ENCODE measurements at places on chromosomes 4 and X. TPM values are rescaled to one million over a fixed set of nuclear protein-coding genes. Genes with fewer than 3 reads are reported as not detected.

GPRASP3 gene
- 3.4 TPM for total RNA-seq

- H3K36me3 ChIP-seq, result peaks cover 5% of the 10 kb centered on the region
- H3K4me1 ChIP-seq, result peaks cover 39% of the 10 kb centered on the region
- DNase-seq, result no peak
- H3K4me3 ChIP-seq, result peak overlapping the region; percentile 87
These were observed 772 bp downstream of the CYP4V2 start for GRCh38 chr4:186192066-186192612.

GRCh38 chrX:128717635-128718578 is 665.7 kb upstream of the ACTRT1 start:
- DNase-seq, result no peak
- H3K27me3 ChIP-seq, result no peaks in the 10 kb centered on the region
- no peaks in the 10 kb centered on the region for H3K36me3 ChIP-seq

- no peak for DNase-seq
- H3K4me3 ChIP-seq, result no peak overlapping the region
These were observed 51.2 kb upstream of the SHISA3 start for GRCh38 chr4:42345962-42346544.

NPY5R gene
- total RNA-seq, result 6.4 TPM

- H3K4me3 ChIP-seq, result peak overlapping the region; percentile 96
- peak; percentile 95 for DNase-seq
- peak overlapping the region; percentile 94 for H3K27ac ChIP-seq
- H3K27me3 ChIP-seq, result no peaks in the 10 kb centered on the region
- peaks cover 37% of the 10 kb centered on the region for H3K4me1 ChIP-seq
These were observed 1.1 kb downstream of the FBXW7 start for GRCh38 chr4:152534541-152535359.

DNA sequence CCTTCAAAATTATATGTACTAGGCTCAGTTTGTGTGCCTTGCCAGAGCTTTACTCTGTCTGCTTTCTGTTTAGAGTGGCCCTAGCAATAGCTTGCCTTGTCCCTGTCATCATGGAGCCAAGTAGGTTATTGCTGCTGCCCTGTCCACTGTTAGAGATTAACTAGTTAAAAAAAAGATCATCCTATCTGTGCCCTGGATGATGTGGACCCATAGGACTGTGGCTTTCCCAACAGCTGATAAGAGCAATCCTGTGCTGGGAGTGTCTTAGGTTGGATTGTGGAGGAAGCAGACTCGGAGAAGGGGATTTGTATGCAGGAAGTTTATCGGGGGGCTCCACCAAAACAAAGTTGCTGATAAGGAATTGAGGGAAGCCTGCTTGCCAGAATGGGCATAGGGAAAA is 23.8 kb downstream of the PPP1R2C start:
- no peak overlapping the region for H3K27ac ChIP-seq
- no peaks in the 10 kb centered on the region for H3K36me3 ChIP-seq
- no peaks in the 10 kb centered on the region for H3K4me1 ChIP-seq

SPATA18 gene
- 1.1 TPM for total RNA-seq

- H3K36me3 ChIP-seq, result no peaks in the 10 kb centered on the region
- H3K4me3 ChIP-seq, result no peak overlapping the region
- no peak for DNase-seq
These were observed 10.4 kb downstream of the MAD2L1 start for GRCh38 chr4:120056246-120056645.

DNA sequence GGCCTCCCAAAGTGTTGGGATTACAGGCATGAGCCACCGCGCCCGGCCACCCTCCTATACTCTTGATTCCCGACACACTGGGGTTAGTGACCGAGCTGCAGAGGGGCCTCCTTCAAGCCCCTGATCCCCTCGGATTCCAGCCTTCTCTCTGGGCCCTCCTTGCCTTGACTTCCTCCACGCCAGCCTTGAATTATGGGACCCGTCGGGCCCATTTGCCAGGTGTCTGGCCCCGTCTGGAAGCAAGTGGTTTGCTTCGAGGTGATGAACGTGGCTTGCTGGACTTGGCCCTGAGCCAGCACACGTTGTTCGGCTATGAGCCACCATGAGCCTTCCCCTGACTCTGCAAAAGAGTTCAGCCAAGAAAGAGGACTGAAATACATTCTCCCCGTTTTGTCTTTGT is 37.4 kb upstream of the GRPEL1 start:
- no peak for DNase-seq
- H3K4me3 ChIP-seq, result no peak overlapping the region
- no peaks in the 10 kb centered on the region for H3K27me3 ChIP-seq
- H3K4me1 ChIP-seq, result peaks cover 27% of the 10 kb centered on the region
- no peak overlapping the region for H3K27ac ChIP-seq
- H3K36me3 ChIP-seq, result no peaks in the 10 kb centered on the region

SULT1B1 gene
- total RNA-seq, result 33.4 TPM

- H3K27me3 ChIP-seq, result no peaks in the 10 kb centered on the region
- no peak for DNase-seq
- no peaks in the 10 kb centered on the region for H3K36me3 ChIP-seq
- no peaks in the 10 kb centered on the region for H3K4me1 ChIP-seq
- H3K4me3 ChIP-seq, result no peak overlapping the region
- H3K27ac ChIP-seq, result no peak overlapping the region
These were observed 145.1 kb upstream of the ARHGEF9 start for GRCh38 chrX:63930140-63930539.

DNA sequence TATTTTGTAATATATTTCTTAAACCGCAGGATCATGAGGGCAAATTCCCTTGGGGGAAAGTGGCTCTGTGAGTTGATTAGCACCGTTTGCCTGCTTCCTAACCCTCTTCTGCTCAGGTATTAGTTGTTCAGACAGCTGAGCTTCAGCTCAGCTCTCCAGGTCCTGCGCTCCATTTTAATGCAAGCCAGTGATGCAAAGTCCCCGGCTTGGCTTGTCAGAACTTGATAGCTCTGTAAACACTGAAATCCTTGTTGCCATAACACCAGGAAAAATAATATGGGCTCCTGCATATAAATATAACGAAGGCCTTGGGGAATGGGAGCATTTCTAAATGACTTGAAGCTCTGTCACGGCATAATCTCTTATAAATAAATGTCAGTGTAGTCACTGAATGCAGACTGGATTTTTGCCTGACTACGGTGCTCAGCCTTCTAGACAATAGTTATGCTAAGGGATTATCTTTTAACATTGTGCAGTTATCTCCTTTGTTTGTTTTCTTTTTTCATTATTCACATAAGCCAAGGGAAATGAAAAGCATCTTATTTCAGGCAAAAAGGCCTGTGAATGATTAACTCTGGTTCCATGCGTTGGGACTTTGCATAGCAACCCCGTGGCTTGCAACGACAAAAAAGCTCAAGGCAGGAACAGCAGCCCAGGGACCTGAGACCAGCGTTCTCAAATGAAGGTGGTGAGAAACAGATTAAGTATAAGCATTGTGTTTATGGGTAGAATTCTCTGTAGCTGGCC is 253.2 kb downstream of the SPRY1 start:
- no peak overlapping the region for H3K4me3 ChIP-seq
- H3K36me3 ChIP-seq, result no peaks in the 10 kb centered on the region
- no peaks in the 10 kb centered on the region for H3K4me1 ChIP-seq
- H3K27ac ChIP-seq, result no peak overlapping the region
- H3K27me3 ChIP-seq, result no peaks in the 10 kb centered on the region

DNA sequence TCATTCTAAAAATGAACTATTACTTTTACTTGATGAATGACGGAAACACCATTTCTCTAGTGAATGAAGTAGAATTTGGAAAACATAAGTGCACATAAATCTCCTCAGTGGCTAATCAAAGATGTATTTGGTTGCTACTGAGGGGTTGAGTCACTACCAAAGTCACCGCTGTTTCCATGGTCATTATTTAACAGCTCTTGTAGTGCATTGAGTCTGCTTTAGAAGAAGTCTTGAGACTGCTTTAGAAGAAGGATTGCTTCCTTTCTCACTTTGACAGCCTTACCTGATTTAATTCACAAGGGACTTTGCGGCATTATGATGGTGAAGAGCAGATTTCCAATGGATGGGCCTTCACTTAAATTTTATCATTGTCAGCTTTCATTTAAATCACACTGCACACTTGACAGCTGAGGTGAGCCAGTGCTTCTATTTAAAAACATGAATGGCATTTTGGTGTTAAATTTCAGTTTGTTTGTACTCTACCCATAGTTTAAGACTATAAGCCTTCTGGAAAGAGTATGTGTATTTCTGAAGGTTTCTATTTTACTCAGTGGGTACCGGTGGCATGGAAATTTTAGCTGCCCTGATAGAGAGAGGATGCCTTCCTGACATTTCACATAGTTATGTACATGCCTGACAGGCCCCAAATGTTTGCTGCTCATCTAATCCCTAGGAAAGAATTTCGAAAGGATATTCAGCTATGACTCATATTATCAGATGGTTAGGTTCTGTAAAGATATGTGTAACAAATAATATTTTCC is 9.5 kb downstream of the ASB5 start:
- H3K27ac ChIP-seq, result no peak overlapping the region
- H3K27me3 ChIP-seq, result no peaks in the 10 kb centered on the region
- no peak overlapping the region for H3K4me3 ChIP-seq
- no peak for DNase-seq

- H3K4me3 ChIP-seq, result no peak overlapping the region
- no peak for DNase-seq
- no peaks in the 10 kb centered on the region for H3K36me3 ChIP-seq
- no peaks in the 10 kb centered on the region for H3K4me1 ChIP-seq
These were observed 84.5 kb upstream of the NKX1-1 start for GRCh38 chr4:1490654-1491327.

DNA sequence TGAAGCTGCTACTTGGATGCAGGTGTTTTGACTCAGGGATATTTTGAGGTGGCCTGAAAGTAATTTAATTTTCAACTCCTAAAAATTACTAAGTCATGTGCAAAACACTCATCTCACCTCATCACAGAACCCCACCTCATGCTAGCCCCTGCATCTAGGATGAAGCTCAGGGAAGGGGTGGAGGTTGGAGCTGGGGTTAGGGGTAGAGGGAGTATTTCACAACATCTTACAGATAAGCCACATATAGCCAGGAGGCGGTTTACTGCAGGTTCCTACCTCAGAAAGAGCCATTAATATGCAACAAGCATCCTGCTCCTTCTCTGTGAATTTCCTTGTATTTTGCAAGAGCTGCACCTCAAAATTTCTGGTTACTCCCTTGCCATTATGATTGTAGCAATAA is 70.5 kb upstream of the TSPAN5 start:
- no peak for DNase-seq
- H3K4me3 ChIP-seq, result no peak overlapping the region
- no peaks in the 10 kb centered on the region for H3K27me3 ChIP-seq

- peak overlapping the region; percentile 90 for H3K4me3 ChIP-seq
- peak overlapping the region; percentile 97 for H3K27ac ChIP-seq
- DNase-seq, result no peak
- H3K36me3 ChIP-seq, result no peaks in the 10 kb centered on the region
- no peaks in the 10 kb centered on the region for H3K27me3 ChIP-seq
These were observed 1.3 kb downstream of the ANTXR2 start for GRCh38 chr4:80071604-80072227.

SPANXD gene
- total RNA-seq, result not detected
